ENCODE measurements at places on chromosomes 5 and 9.

DNA sequence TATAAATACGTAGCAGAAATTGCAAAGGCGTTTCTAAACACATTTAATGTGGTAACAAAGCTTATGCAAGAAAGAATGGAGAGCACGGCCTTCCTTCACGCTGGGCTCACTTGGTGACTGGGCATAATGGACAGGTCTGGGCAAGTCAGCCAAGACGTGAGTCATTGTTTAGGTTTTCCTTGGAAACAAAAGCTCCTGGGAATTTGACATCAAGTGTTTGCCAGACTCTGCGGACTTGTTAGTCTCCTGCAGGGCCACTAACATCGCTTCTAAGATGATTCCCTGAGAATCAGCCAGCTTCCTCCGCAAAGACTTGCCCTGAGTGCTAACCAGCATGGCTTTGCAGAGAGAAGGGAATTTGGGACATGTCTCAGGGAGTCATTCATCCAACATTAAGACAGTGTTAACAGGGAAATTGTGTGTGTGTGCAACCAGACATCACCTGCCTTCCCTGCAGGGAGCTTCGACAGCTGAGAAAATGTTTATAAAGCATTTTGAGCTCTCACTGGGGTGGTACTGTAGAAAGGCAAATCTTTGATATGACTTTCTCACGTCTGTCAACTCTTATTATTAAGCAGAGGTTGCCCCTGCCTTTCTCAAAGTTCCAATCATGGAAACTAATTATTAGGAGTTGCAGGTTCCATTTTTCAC, 182.5 kb downstream of the NTRK2 start:
- DNase-seq: peak; percentile 89

- DNase-seq: no peak
These were observed 15.1 kb downstream of the ERMP1 start for GRCh38 chr9:5817862-5818261.

DNA sequence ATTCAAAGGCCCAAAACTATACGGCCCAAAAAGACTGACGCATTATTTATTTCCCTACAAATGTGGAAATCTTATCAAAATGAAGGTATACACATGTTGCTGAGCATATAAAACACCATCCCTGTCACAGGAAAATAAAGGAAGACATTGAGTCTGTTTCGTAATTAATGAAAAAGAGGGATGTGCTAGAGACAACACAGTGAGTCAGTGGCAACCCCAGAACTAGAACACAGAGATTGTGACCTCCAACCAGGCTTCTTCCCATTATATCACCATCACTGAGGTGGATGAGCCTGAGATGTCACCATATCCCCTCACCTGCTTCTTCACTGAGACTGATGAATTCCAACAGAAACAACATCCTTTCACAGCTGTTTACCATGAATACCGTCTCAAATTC, 3.8 kb downstream of the NDUFA8 start:
- no peak for DNase-seq

DNA sequence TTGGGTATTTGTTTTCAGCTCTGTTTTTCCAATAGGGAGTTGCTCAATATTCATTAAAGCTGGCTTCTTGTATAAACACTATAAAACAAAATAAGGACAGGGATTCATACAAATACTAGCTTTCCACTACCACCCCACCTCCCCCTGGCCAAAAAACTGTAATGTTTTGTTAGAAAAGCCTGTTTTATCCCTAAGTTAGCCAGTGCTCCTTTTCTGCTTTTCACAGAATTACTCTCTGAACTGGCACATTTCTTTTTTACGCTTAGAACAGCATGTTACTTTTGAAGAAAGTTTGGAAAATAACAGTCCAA, 147.4 kb upstream of the DMRT1 start:
- no peak for DNase-seq

GRCh38 chr9:110141227-110141793, 66.6 kb downstream of the C9orf152 start:
- DNase-seq: peak; percentile 55
